Stimulated activated CD8-positive, alpha-beta memory T cell treated with anti-CD3 and anti-CD28 coated beads, Interleukin-7, amount 100 ng/mL, for 24 hours (primary cell): ENCODE measurements at places on chromosomes 16 and 17.

DNA sequence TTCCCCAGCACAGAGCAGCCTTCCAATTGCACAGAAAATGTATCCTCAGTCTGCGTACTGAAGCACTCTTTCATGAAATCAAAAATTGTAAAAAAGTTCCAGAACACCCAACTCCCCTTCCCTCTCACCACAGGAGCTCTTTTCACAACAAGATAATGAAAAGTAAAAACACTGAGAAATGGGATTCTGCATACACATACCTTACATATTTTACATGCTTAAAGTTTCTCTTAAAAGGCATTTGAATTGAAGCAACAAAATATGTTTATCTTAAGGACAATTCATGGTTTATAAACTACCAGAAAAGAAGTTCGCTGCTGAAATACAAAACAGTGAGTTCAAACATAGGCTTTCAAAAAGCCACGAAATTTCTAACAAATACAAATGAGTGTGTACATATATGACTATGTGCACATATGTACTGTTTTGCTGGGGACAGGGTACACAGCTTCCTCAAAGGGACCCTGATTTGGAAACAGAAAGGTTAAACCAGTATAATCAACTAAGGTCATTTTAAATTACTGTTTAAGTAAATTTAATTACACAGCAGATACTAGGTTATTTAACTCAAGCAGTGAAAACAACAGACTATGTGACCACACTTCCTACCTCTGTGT, 33.8 kb downstream of the COG1 start:
- no peak for DNase-seq

GRCh38 chr17:36072431-36073121, 8.5 kb downstream of the CCL18 start:
- peak; percentile 56 for DNase-seq

DNA sequence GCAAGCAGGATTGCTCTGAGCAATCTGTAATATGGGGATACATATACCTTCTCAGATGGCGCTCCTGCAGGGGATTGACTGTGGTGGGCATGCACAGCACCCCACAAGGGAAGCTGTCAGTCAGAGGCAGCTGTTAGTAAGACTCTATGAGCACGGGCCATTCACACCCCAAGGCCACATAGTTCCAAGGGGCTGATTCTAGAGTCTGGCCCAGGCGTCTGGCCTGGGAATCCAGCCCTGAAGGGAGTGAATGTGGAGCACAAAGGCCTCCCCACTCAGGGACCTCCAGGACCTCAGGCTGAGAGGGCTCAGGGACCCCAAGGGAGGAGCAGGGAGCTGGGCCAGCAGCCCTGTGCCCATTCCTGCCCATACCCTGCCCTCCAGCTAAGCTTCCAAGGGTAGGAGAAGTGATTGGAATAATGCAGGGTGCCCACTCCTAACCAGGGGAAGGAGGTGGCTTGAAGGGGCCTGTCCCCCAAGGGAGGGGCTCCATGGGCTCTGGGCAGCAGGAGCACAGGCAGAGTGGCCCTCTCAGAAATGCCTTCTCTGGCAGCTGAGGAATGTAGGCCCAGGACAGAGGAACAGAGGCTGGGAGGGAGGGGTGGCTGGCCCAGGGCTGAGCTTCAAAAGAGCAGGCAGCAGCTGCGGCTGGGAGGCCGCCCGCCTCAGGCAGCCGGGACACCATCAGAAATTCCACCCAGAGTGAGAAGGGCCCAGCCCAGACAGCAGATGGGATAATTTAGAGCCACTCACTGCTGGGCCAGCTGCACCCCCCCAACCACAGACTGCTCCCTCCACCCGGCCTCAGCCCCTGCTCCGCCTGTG, 48.9 kb upstream of the MRPS23 start:
- no peak for DNase-seq

GRCh38 chr17:74713171-74713755, 540 bp upstream of the CD300LF start:
- no peak for DNase-seq

- no peak for DNase-seq
Measured at GRCh38 chr16:57621521-57622271, 6.7 kb upstream of the ADGRG1 start.
